ENCODE measurements at places on chromosomes 4 and X. TPM values are rescaled to one million over a fixed set of nuclear protein-coding genes. Genes with fewer than 3 reads are reported as not detected.
A peak's percentile ranks its signal among the peaks of the same experiment; 100 is the strongest.

DNA sequence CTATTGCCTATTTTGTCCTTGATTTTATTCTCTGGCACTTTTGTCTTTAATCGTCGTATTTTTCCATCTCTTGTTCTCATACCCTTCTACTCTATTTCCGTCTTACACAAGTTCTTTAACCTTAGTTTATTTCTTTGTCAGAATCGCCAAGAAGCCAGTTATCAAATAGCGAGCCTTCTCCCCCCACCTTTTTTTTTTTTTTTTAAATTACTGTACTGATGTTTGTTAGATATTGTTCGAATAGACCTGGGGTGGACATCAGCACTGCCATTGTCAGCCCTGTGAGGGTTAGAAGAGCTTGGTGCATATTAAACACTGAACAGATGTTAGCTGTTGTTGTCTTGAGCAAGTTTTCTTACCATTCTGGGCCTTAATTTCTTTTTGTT is 1.2 kb downstream of the SPCS3 start:
- no peaks in the 10 kb centered on the region for H3K36me3 ChIP-seq
- H3K27ac ChIP-seq: peak overlapping the region; percentile 97
- no peaks in the 10 kb centered on the region for H3K4me1 ChIP-seq
- H3K27me3 ChIP-seq: no peaks in the 10 kb centered on the region
- no peak for DNase-seq

DNA sequence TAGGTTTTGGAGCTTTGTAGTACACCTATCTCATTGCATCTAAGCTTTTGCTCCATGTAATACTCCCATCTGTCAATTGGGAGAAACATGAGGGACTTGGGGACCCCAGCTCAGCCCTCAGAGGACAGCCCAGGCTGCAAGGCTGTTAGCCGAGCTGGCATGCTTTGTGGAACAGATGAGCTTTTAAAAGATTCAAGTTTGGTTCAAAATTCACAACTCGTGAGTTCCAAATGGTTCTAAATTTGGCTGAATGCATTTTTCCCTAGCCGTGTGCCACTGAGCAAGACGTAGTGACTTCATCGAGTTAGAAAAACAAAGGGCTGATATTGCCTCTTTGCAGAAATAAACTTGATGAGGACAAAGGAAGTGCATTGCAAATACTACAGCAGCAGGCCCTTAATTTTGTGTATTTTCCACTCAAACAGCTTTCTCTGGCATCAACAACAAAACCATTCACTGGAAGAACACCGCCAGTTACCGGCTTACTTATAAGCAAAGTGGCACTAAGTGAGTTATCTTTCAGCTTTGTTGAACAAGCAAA is 165.0 kb upstream of the HS3ST1 start:
- no peak for DNase-seq
- H3K4me1 ChIP-seq: no peaks in the 10 kb centered on the region
- no peaks in the 10 kb centered on the region for H3K36me3 ChIP-seq
- H3K27me3 ChIP-seq: no peaks in the 10 kb centered on the region
- no peak overlapping the region for H3K27ac ChIP-seq

- no peak overlapping the region for H3K27ac ChIP-seq
- no peak for DNase-seq
Measured at GRCh38 chr4:166239354-166239753, 366.3 kb downstream of the TLL1 start.

- H3K36me3 ChIP-seq: no peaks in the 10 kb centered on the region
- no peak overlapping the region for H3K4me3 ChIP-seq
- H3K4me1 ChIP-seq: no peaks in the 10 kb centered on the region
Measured at GRCh38 chr4:11165052-11165451, 263.6 kb downstream of the HS3ST1 start.

- no peaks in the 10 kb centered on the region for H3K36me3 ChIP-seq
- no peak overlapping the region for H3K27ac ChIP-seq
- no peaks in the 10 kb centered on the region for H3K27me3 ChIP-seq
Measured at GRCh38 chr4:86685401-86685800, 91.3 kb downstream of the PTPN13 start.

- no peaks in the 10 kb centered on the region for H3K36me3 ChIP-seq
- no peak overlapping the region for H3K27ac ChIP-seq
- no peak overlapping the region for H3K4me3 ChIP-seq
- DNase-seq: peak; percentile 23
- no peaks in the 10 kb centered on the region for H3K27me3 ChIP-seq
- no peaks in the 10 kb centered on the region for H3K4me1 ChIP-seq
Measured at GRCh38 chr4:114980932-114981708, 132.3 kb downstream of the NDST4 start.

GRCh38 chrX:79161655-79162054 is 17.2 kb downstream of the GPR174 start:
- H3K27me3 ChIP-seq: peaks cover 2% of the 10 kb centered on the region
- H3K27ac ChIP-seq: peak overlapping the region; percentile 60
- no peaks in the 10 kb centered on the region for H3K36me3 ChIP-seq
- peak; percentile 30 for DNase-seq

DNA sequence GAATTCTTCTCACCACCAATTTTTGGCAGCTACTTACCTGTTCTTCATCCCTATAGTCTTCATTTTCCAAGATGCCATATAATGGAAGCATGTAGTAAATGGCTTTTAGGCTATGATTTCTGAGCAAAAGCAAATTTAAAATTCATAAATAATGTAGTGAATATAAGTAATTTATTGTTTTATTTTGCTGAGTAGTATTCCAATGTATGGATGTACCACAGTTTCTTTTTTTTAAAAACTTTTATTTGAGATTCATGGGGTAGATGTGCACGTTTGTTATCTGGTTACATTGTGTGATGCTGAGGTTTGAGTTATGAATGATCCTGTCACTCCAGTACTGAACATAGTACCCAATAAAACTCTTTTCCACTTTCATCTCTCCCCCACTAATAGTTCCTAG is 369.1 kb downstream of the IL15 start:
- H3K36me3 ChIP-seq: no peaks in the 10 kb centered on the region
- no peak overlapping the region for H3K4me3 ChIP-seq
- H3K27ac ChIP-seq: no peak overlapping the region
- H3K4me1 ChIP-seq: no peaks in the 10 kb centered on the region

KLKB1 gene
- 0.09 TPM for total RNA-seq

MAGEA12 gene
- not detected for total RNA-seq

RHOH gene
- 0.18 TPM for total RNA-seq

ZDHHC15 gene
- 3.2 TPM for total RNA-seq

SCOC gene
- total RNA-seq: 27.2 TPM
